AML-193 (cell line): ENCODE measurements at places on chromosomes 7 and 10.

DNA sequence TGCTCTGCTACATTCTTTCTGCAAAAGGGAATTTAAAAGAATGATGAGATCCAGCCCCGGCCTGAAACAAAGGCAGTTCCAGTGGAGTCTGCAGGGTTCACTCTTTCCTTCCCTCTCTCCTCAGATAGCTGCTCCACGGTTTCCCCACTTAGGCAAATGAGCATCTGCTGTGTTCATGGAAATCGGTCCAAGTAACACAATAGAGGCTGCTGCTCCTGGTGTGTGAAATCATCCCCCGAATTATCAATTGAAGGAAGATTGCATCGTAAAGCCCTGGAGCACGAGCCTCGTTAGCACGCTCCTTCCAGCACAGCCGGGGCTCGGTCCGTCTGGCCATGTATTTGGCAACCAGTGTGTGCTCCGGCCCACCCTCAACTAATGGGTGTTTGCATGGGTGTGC is 108.3 kb upstream of the DPP6 start:
- no peak for DNase-seq

DNA sequence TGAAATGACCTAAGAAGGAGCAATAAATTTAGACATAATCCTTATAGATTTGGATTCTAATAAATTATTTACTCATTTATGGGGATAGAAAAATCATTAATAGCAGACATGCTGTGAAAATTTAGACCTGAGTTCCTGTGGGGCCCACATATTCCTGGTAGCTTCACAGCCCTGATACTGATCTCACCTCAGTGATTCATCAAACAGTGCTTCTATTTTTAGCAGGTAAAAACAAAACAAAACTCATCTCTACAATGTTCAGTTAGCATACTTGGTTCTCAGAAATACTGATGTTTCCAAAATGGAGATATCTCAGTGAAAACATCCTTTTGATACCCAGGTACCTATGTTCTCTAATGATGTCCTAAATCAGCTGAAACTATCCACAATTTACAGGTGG is 841.1 kb upstream of the SORCS1 start:
- no peak for DNase-seq

GRCh38 chr10:74983383-74983782 is 128.1 kb upstream of the SAMD8 start:
- DNase-seq: no peak

- DNase-seq: no peak
These were observed 67.9 kb downstream of the DAGLB start for GRCh38 chr7:6379886-6380285.

GRCh38 chr7:36763132-36763816 is 39.0 kb upstream of the AOAH start:
- DNase-seq: no peak

- no peak for DNase-seq
These were observed 1.1 kb upstream of the TNKS2 start for GRCh38 chr10:91797048-91797690.

GRCh38 chr10:24910574-24910973 is 41.8 kb downstream of the PRTFDC1 start:
- DNase-seq: no peak

DNA sequence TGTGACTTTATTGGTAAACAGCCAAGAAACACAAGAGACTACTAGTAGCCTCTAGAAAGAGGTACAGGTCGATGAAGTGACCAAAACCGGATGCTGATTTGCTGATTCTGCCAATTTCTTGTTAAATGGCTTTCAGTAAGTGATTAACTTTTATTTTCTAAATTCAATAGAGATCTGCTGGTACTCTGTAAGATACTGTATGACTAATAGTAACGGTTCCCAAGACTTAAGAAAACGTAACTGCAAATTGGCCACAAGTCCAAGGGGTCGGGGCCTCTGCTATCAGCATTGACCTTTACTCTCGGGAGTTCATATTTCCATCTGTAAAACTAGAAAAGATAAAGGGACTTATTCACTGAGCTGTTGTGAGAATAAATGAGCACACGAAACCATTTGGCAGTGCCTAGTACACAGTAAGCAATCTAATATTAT is 1.4 kb downstream of the FAM3C start:
- no peak for DNase-seq

- DNase-seq: no peak
These were observed 10.9 kb downstream of the SCART1 start for GRCh38 chr10:133464582-133465031.

DNA sequence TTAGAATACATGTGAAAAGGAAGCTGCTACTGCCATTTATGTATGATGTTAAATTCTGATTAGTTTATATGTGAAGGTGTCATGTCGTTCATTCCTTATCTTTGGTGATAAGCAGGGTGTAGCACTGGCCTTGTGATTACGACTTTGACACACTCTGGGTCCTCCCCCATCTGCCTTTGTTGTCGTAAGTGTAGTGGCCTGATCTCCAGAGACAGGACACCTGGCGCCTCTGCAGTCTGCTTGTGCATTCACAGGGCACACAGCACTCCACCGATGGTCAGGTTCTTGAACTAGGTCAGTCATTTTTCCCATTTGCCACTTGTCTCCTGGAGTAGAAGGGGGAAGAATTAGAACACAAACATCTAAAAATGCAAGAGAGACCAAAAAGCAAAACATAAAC is 186.0 kb downstream of the PRKCQ start:
- DNase-seq: no peak

DNA sequence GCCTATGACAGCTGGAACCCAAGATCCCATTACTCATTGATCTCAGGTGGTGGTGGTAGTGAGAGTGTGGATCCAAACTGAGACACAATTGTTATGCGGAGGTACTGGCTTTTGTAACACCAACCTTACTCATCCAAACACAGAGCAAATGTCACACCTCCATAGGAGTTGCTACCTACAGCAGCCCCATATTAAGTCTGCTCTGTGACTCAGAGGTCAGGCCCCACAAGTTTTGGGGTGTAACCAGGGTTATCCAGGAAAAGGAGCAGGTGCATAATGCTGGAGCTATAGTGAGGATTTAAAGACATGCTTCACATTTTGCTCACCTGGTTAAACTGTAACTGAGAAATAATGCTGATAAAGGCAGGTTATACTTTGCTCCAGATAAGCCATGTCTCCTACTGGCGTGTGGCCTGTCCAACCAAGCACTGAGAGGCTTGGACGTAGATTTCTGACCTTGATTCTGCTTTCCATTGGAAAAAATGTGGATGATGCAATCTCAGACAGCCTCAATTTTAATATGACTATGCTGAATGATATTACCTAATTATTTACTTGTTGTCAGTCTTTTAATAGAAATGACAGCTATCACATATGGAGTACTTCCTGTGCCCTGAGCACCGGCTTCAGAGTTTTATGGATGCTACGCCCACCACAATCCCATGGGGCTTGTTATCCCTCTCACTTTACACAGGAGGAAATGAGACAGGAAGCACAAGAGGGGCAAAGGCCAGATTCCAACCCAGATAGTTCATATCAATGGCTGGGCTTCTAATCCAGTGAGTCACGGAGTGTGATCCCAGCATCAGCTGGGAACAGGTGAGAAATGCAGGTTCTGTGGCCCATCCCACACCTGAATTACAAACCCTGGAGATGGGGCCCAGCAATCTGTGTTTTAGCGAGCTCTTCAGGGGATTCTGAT is 181.3 kb downstream of the CHN2 start:
- no peak for DNase-seq

DNA sequence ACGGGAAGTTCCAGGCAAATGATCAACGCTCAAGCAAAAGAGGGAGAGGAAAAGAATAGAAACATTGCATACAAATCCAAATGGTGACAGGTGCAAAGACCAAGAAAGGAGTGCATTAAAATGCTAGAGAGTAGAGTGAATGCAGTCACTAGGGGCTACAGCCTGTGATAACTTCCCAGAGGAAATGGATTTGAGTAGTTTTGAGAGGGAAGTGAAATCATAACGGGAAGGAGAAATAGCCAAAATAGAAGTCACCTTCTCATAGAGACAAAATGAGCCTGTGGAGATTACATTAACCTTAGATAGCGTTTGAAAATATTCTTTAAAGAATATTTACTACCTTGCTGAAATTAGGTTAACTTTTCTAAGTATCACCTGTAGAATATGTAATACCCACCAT is 26.5 kb downstream of the NUP42 start:
- no peak for DNase-seq

DNA sequence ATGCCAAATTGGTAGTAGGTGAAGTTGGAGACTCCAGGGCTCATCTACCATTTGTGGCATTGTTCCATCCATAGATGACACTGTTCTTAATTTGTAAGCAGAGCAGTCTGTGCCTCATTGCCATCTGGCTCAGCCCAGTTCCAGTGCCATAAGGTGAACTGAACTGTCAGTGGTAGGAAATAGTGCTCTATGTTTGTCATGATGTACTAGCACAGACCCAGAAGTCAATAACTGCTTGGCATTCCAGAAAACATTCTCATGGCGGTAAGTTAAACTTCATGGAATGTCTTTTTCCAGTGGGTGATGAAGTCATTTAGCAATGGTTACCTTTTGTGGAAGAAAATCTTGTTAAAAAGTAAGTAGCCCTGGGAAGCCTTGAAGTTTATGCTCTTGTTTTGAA is 302.7 kb downstream of the SUGCT start:
- DNase-seq: no peak

- no peak for DNase-seq
These were observed 1015.2 kb upstream of the PHF14 start for GRCh38 chr7:9958486-9958885.

- no peak for DNase-seq
These were observed 32.0 kb downstream of the MALSU1 start for GRCh38 chr7:23331132-23331531.

GRCh38 chr10:59678884-59679301 is 30.8 kb downstream of the SLC16A9 start:
- DNase-seq: no peak

- no peak for DNase-seq
These were observed 26.4 kb upstream of the PPP3CB start for GRCh38 chr10:73522263-73522662.

DNA sequence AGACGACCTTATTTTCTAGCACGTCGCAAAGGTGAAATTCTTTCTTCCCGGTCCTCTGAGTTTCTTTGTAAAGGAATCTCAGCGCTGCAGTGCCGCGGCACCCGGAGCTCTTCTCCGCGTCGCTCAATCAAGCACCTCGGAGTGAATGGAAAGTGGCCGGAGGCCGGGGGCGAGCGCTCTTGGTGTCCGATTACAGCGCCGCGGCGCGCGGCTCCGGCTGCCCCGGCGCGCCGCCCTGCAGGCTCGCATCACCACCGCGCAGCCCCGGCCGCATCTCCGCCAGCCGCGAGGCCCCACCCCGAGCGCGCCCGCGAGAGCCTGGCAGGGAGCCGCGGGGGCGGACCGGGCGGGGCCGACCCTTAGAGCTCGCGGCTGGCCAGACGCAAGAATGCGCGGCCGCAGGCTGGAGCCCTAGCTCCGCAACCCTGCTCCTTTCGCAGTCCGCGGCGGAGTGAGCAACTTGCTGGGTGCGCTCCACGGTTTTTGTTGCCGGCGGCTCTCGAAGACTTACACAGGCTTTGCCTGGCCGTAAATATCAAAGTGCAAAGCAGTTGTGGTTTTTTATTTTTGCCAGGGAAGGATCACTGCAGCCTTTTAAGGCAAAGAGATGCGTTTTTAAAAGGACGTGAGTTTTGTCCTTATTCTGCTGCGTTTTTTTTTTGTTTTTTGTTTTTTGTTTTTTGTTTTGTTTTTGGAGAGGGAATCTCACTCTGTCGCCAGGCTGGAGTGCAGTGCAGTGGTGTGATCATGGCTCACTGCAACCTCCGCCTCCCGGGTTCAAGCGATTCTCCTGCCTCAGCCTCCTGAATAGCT is at the start of gene SEMA3C:
TSS of gene SEMA3C (minus strand) at position 143 of the 813 bp plus-strand sequence. CDS start 2,270 bp downstream, outside the sequence.
- DNase-seq: no peak

DNA sequence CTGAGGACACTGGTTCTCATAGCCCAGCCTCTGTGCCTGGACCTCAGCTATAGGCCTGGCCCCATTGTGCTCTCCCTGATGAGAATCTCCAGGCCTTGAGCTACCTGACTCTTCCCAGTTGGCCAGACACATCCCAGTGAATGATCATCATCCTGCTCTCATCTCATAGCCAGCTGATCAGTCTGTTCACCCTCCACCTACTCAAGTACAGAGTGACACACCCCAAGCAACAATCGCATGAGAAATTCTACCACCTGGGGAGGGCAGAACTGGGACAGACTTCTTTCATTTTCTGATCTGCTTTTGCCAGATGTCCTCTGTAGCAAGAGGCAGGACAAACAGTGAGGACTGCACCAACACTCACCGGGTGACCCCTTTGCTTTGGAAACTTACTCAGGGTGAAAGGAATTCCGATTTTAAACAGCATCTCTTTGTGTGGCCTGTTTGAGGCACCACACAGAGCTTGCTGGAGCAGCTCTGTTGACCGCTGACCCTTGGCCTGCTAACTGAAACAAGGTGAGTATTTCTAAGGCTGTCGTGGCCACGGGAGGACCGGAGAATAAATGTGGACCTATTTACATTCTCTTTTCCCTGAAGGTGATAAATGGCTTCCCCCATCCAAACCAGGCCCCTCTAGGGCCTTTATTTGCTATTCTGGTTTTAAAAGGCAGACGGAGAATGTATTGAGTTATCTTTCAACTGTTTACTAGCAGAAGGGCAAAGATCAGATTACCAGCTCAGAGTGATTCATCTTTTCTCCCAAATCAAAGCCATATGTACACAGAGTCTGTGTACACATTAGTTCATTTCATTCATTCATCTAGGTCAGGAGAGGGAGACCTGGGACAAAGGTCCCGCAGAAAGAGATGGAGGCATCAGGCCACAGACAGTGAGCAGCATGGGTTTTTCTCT is 181.4 kb upstream of the TNS3 start:
- DNase-seq: no peak

DNA sequence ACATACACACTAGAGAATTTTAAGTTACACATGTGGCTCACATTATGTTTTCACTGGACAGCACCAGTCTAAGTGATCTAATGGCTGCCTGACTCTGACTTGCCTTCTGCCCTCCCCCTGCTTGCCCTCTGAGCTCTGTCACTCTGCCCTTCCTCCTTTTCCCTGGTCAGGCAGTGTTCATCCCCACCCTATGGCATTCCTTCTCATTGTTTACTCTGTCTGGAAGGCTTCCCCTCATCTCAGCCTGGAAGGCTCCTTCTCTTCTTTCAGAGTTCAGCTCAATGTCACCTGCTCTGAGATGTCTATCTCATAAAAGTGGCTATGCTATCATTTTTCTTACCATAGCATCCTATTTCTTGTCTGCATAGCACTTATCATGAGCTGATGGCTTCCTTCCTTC is 305.7 kb downstream of the BMPER start:
- no peak for DNase-seq

DNA sequence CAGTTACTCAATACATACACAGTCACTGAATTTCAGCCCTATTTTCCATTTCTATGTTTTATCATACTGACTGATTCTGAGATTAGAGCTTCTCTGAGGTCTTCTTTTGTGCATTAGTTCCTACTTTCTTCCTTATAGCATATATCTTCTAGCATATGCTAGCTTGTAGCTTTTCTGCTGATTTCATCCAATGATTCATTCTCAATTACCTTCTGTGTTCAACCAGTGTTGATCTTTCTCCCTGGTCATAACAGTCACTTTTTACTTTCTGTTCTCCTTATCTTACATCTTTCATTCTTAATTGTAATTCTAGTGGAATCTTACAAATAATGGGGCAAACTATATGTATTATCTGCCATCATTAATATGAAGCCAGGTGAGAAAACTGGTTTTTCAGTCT is 159.5 kb upstream of the HGF start:
- DNase-seq: no peak
